IPS-NIHi11 (cell line): ENCODE measurements at places on chromosomes 3 and 15.

DNA sequence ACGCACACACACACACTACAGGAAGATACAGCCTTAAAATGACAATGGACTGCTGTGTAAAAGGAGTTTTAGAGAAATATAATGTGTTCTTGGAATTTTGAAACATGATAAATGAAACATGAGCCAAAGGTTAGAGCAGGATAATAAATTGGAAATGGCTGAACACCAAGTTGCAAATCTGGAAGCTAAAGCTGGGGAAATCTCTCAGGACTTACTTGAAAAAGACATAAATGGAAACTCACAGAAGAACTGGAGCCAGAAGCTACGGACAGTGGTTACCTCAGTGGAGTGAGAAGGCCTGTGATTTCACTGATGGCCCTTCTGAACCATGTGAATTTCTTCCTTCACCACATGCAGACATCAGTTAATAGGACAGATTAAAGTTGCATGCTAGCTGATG lies 37.3 kb upstream of the ATP10A start:
- DNase-seq: no peak

GRCh38 chr3:24688446-24689148 lies 193.9 kb upstream of the THRB start:
- peak; percentile 33 for DNase-seq

DNA sequence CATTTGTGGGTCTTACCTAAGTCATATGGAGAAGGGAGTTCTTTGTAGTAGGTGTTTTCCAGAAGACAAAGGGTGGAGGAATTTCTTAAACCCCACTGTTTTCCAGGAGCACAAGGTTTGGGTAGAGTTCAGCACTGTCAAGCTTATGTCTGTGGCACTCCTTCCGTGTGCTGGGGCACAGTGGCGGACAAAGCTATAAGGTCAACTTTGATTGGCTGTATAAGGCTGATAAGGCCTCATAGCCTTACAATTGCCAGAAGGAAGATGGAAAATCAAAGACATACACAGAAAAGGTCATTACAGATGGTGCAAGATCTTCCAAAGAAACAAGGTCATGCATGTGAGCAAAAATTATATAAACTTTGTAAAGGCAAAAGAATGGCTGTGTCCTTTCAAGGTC lies 3.5 kb upstream of the LYSMD4 start:
- DNase-seq: no peak

- no peak for DNase-seq
Measured at GRCh38 chr3:56980798-56981390, 79.6 kb upstream of the SPATA12 start.

GRCh38 chr3:48960841-48961413 lies 29.1 kb upstream of the P4HTM start:
- DNase-seq: no peak

GRCh38 chr3:184058029-184058428 lies 5.2 kb downstream of the HTR3C start:
- DNase-seq: no peak
